Posterior cingulate gyrus (tissue), 11 donors: ENCODE measurements at places on chromosomes 6 and 20.

- DNase-seq = no peak
Observed at GRCh38 chr20:60869625-60870024, 382.4 kb upstream of the CDH4 start.

DNA sequence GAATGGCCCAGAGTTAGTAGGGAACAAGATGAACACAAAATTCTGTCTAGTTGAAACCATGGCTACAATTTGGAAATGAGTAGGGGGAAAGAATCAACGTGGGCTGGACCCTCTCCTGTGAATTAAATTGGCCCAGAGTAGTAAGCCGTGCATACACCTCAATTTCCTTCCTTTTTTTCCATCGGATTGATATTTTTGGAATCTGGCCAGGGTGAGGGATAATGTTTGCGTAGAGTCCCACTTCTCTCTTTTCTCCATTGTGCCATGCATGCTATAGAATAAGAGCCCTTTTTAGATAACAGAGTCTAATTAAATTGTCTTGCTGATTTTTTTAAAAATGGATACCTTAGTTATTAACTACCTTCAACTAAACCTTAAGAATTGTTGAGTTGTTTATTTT is 35.2 kb downstream of the XRN2 start:
- no peak for DNase-seq

DNA sequence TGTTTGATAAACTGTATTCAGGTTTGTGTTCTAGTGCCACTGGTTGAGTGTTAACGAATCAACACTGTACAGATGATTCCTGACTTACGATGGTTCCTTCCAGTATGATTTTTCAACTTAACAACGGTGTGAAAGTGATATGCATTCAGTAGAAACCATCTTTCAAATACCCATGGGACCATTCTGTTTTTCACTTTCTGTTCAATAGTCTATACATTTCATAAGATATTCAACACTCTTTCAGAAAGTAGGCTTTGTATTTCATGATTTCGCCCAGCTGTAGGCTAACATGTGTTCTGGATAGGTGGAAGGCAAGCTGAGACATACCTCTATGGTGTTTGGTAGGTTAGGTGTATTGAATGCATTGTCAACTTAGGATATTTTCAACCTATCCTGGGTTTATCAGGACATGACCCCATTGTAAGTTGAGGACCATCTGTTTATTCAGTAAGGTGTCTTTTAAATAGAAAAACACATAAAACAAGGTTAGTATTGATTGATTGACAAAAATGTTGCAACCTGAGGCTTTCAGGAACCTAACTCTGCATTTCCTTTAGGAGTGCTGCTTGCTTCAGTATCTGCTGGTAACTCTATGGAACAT is 32.3 kb downstream of the SYNJ2 start:
- no peak for DNase-seq

DNA sequence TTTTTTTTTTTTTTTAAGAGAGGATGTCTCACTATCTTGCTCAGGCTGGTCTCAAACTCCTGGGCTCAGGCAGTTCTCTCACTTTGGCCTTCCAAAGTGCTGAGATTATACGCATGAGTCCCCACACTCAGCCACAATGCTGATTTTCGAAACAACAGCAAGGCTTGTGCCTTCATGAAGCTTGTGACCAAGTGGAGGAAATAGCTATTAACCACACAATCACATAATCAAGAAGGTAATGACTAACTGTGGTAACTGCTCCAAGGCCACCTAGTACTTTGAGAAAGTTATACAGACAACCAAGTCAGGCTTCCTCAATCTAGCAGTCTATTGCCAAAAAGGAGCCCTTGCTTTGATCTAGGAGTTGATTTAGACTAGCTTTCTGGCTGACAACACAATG is 46.3 kb downstream of the SOD2 start:
- no peak for DNase-seq

DNA sequence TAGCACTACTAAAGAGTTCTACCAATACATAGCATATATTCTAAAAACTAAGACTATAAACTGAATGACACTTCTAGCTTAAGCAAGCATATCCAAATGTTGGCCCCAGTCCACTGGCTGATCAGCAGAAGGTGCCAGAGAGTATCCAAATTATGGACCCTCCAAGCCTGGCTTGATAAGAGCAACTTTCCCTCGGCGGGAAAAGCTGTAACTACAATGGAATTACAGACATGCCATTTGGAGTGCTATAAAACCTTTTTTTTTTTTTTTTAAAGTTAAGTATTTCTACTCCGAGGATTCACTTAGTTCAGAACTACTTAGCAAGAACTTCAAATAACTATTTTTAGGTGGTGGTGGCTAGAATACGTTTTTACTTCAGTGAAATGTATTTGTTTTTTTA is 94.6 kb downstream of the EPB41L2 start:
- DNase-seq = no peak

GRCh38 chr20:23955896-23956295 is 32.7 kb downstream of the GGTLC1 start:
- no peak for DNase-seq

GRCh38 chr20:57835588-57836455 is 126.0 kb upstream of the PMEPA1 start:
- DNase-seq = no peak

DNA sequence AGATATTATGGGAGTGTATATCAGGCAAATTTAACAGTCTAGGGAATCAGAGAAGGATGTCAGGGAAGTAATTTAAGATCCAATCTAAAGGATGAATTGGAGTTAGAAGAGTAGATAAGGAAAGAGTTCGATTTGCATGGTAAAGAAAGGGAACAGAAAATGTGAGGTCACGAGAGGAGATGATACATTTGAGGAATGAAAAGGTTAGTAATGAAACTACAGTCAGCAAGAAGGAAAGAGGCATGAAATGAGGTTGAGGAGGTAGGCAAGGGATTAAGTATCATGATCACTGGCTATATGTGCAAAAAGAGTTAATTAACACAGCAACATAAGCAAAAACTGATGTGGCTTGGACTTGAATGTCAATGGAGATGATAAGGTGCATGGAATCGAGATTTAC is 22.4 kb downstream of the ZNF318 start:
- DNase-seq = no peak

DNA sequence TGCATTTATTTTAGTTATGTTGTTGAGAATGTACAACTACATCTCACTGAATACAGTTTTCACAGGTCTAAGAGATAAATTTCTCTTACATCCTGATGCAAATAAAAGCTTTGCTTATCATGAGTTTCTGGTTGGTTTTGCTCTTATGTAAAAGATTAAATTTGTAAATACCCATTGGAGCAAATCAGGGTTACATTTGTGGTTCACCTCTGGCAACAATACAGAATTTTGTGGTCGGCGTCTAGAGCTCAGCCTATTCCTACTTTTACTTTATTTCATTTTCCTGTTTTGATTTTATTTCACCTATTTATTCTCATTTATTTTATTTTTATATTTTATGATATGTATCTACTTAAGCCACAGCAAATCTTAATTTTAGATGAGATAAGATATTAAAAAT is 271.9 kb upstream of the MARCKS start:
- DNase-seq = no peak

GRCh38 chr6:152941746-152942145 is 41.1 kb downstream of the FBXO5 start:
- DNase-seq = no peak

DNA sequence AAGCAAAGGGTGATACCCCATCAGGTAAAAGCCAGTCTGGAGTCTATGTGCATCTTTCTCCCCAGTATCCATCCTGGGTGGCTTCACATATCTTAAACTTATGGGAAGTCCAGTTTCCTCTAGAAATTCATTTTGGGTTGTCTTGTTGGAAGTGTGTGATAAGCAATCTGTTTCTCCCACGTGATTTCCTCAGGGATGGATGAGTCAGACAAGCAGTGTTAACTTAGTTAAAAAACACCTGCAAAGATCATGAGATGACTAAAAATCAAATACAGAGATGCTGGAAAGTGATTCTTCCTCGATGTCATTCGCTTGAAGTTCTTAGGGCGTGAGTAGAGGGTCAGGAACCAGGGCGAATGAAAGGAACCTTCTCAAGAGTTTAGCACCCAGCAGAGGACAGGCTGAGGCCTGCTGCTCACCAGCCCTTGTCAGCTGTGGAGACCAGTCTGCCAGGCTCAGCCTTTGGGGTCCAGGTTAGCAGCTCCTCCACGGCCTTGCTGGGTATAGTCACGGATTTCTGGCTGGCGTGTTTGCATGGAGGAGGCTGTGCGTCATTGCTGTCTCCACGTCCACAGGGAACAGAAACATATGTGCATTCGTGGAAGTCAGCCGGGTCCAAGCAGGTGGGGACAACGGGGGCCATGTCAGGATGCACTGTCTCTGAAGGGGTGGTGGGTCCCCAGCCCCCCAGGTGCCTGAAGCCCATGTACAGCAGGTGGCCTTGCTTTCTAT is 2.8 kb upstream of the PNPLA1 start:
- DNase-seq = peak; percentile 80

DNA sequence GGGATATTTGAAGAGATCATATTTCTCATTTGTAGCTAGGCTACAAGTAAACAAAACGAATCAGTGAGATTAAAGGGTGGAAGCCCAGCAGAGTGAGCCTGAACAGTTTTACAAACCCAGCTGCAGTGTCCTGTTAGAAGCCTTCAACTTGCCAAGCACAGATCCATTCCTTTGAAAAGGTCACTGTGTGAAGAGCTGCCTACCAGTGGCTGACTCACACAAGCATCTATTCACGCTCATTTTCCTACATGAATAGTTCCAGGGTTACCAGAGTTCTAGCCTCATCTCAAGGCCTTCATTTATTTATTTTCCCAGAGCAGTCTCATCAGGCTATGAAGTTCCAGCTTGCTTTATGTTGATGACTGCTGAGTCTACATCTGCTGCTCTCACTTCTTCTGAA is 25.7 kb upstream of the MLIP start:
- DNase-seq = no peak

- no peak for DNase-seq
Observed at GRCh38 chr20:53330601-53331140, 263.0 kb downstream of the ZNF217 start.

DNA sequence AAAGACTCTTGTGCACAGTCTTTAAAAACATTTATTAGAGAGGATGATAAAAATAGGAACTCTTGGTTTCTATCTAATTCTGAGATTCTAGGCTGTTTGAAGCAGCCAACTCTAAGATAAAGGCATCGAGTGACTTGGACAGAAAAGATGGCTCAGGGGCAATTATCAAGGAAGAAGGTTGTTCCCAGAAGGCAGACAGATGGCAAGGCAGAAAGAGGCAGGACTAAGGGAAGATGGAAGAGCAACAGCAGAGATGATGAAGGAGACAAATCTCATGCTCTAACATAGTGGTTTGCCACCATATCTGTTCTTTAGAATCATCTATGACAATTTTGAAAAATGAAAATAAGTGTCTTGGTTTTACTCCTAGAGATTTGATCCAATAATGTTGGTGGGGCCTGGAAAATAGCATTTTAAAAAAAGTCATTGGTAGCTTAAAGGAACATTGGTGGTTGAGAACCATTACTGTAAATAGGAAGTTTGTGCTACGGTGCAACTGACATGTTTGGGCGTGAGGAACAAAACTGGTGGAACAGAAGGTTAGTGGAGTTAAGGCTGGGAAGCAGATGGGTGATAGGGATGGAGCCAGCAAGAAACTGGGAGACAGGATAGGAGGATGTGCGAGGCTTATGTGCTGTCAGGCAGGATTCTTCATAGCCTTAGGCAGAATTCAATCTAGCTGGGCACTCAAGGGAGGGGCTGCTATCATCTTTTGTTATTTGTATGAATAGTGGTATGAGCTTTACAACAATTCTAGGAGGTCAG is 751.1 kb downstream of the DHX35 start:
- DNase-seq = no peak

- no peak for DNase-seq
Observed at GRCh38 chr6:5723841-5724691, 282.7 kb downstream of the NRN1 start.

GRCh38 chr6:145569140-145569539 is 166.2 kb downstream of the EPM2A start:
- no peak for DNase-seq

DNA sequence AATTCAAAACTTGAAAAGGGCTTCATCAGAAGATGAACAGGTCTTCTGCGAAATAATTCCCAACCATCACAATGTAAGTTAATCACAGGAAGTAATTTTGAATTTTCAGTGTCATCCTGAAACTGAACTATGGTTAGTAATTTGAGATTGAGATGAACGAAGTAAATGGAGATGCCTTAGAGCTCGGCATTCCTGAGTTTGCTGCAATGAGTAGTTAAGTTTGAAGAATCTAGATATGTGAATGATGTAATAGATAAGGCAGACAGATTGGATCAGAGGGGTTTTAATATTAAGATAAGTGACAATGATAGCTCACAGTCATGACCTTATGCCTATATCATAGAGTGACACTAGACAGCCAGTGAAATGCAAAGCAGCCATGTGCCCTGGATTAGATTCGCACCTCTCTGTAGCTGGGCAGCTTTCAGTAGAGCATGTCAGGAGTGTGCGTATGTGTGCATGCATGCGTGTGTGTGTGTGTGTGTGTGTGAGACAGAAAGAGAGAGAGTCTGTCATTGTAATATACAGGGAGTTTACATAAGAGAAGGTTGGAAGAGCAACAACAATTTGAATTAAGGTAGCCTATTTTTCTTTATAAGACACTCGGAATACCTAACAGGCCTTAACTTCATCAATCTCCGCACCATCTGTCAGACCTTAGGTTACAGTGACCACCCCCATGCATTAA is 233.0 kb downstream of the GMPR start:
- DNase-seq = no peak

DNA sequence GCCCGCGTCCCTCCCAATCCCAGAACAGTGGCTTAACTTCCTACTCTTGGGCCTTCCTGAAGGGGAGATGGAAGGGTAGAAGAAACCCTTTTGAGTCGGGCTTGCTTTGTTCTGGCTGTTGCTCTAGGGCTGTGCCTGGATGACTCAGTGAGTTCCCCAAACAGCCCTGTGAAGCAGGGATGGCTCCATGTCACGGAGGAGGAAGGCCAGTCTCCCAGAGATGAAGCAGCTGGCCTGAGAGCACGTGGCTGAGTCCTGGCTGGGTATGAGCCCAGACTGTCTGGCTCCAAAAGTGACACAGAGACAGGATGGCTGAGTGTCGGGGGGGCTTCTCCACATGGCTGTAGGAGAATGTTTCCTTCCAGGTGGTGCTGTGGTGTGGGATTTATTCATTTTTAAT is 4.6 kb downstream of the SYTL3 start:
- DNase-seq = peak; percentile 45

GRCh38 chr6:26092443-26092842 is 5.2 kb downstream of the HFE start:
- DNase-seq = no peak

DNA sequence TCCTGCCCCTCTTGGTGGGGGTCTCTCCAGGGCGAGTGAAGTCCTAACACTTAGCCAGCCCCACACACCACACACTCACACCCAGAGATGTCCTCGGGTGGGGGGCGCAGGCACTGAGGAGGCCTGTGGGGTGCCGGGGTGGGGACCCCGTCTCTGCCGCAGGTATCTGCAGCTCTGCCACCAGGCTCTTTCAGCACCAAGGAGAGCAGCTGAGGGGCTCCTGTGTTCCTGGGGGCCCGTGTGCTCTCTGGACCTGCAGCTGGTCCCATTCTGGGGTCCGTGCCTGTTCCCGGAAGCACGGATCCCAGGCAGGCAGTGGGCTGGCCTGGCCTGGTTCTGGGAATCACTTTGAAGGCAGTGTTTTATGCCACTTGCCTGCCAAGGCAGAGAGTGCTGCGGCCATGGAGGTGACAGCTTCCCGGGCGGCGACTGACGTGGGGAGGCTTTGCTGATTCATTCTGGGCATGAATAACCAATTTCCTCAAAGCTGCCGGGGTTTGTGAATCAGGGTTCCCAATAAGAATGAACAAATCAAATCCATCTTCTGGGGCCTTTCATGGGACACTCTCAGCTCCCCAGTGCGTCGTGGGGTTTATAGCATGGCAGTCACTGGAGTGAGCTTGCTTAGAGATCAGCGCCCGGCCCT is 54.4 kb upstream of the SLCO4A1 start:
- no peak for DNase-seq
